Hematopoietic multipotent progenitor cell treated with erythropoietin and hydrocortisone succinate and interleukin-3 and kit ligand, for 6 days (in vitro differentiated cells): ENCODE measurements at places on chromosomes 1 and 21.

GRCh38 chr1:72186733-72187307, 95.5 kb downstream of the NEGR1 start:
- DNase-seq = peak; percentile 28

GRCh38 chr1:54297596-54298283, 97.8 kb downstream of the MRPL37 start:
- DNase-seq = no peak

- DNase-seq = peak; percentile 82
Measured at GRCh38 chr1:55275941-55276341, 60.8 kb upstream of the USP24 start.

GRCh38 chr1:44040418-44040817, 9.2 kb upstream of the SLC6A9 start:
- peak; percentile 51 for DNase-seq

- DNase-seq = no peak
Measured at GRCh38 chr1:204134103-204134502, 17.7 kb downstream of the ETNK2 start.

DNA sequence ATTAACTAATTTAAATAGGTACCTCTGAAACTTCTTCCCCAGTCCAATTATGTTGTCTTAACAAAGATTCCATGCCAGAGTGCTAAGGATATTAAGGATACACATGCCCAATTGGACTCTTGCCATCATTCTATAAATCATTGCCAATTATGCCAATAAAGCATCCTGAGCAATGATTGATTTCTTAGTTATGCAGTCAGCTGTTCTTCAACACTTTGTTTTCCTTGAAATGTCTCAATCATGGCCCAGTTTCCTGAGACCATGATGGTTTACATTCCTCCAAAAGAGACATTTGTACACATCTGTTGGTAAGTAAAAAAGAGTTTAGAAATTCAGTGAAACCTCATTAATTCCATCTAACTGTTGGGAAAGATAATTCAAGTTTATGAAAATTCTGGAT, 180.4 kb upstream of the PKN2 start:
- no peak for DNase-seq

- no peak for DNase-seq
Measured at GRCh38 chr1:228216371-228217320, 8.8 kb downstream of the OBSCN start.

DNA sequence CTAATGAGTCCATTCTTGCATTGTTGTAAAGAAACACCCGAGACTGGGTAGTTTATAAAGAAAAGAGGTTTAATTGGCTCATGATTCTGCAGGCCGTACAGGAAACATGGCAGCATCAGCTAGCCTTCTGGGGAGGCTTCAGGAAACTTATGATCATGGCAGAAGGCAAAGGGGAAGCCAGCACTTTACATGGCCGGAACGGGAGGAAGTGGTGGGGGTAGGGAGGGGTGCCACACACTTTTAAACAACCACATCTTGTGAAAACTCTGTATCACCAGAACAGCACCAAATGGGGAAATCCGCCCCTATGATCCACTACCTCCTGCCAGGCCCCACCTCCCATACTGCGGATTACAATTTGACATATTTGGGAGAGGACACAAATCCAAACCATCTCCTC, 43.9 kb downstream of the NOS1AP start:
- DNase-seq = no peak

DNA sequence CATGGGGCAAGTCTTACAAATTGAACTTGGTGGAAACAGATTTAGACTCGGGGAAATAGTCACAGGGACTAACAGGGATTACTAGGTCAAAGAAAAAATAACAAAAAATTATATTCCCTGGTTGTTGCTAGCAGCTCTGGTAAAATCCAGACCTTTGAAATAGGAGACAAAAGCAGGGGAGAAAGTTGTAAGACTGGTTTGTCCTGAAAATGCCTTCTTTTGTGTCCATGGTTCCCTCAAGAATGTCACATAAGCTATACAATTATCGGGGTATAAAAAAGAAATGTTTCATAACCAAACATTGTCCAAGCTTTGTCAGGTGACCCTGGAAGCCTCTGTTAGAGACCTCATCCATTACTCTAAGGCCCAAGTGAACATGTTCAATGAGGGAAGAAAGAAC, 33.1 kb downstream of the KIAA0319L start:
- no peak for DNase-seq

DNA sequence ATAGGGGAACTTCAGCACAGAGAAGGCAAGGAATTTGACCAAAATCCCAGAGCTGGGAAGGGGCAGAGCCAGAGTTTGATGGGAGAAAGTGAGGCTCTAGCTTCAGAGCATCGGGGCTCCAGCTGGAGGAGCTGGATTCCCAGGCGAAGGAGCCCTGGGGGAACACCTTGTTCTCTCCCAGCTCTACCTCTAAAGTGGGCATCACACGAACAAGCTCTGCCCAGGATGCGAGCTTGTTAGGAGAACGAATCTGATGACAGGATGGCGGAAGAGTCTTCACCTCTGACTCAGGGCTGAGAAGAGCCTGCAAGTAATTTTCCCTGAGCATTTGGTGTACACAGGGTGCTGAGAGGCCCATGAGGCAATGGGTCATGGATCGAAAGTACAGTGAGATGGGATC, 22.0 kb downstream of the TNNT2 start:
- DNase-seq = no peak

DNA sequence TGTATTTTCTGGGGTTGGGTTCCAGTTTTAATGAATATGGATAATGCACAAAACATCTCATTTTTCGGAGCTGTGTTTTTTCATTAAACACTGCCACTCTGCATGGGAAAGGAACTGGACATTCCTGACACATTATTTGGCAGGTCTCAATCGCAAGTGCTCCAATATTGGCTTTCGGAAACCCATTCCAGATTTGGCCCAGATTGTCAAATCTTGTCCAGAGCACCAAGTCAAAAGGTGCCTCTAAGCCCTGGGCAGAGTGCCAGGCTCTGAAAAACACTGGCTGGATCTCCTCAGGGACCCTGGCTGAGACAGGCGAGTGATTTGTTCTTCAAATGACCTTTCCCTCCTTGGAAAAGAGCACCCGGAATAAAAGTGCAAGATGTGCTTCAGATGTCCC, 68.4 kb upstream of the MRPS6 start:
- no peak for DNase-seq

- DNase-seq = no peak
Measured at GRCh38 chr1:212512816-212513559, 80.3 kb downstream of the NENF start.

DNA sequence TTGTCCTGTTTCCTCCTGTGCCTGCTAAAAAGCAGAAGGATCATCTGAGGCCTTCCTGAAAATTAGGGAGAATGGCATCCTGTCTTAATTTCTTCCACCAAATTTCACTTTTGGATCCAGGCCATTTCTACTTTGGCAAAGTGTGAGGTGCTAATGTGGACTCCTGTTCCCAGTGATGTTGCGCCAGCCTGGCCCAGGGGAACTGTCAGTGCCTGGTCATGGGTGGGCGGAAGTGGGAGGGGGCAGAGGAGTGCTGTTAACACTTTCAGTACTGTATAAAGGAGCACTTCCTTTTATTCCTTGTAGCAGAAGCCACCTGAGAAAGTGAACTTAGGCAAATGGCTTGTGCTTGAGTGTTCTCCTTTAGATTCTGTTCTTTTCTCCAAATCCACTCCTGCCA, 19.9 kb downstream of the ELAPOR1 start:
- peak; percentile 65 for DNase-seq

DNA sequence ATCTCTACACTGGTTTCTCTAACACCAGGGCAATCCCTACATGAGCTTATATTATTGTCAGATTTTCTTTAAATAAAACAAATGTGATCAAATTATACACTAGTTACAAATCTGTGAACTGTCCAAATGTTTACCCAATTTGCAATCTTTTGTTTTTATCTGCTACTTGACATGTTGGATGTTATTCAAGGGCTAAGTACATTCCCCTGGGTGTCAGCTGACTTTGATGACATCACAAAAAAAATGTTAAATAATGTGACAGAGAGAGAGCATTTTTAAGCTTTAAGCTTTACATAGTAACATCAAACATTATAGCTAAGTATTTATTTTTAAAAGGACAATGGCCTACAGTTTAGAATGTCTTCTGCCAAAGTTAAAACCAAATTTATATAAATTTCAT, 431.3 kb upstream of the PKN2 start:
- no peak for DNase-seq

DNA sequence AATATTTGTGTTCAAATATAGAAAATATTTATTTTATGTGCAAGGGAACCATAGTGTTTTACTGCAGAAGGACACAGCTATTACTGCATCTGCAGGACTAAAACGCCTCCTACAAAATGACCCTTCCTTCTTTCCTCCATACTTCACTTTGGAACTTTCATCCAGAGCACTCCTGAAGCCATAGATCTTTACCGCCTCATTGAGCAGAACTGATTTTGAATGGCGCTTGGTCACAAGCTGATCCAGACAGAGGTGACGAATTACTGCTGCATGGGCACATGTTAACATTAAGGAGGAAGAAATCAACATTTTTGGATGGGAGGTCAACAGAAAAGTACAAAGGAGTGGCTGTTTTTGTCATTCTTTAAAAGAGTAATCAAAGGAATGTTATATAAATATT, 931.6 kb downstream of the NCAM2 start:
- no peak for DNase-seq

DNA sequence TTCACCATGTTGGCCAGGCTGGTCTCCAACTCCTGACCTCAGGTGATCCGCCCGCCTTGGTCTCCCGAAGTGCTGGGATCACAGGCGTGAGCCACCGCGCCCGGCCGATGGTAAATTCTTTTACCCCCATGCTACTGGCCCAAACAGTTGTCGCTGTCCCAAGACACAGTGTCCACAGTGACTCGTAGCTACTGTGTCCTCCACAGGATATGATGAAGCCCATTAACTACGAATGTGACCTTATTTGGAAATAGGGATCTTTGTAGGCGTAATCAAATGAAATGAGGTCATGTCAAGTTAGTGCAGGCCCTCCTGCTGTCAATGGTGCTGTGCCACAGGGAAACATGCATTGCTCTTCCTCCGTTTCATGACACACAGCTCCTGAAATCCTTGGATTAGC, 8.5 kb downstream of the FNDC10 start:
- DNase-seq = no peak

- peak; percentile 12 for DNase-seq
Measured at GRCh38 chr21:20272791-20273362, 725.3 kb upstream of the NCAM2 start.

- peak; percentile 61 for DNase-seq
Measured at GRCh38 chr1:119893238-119893791, 3.0 kb downstream of the ADAM30 start.

DNA sequence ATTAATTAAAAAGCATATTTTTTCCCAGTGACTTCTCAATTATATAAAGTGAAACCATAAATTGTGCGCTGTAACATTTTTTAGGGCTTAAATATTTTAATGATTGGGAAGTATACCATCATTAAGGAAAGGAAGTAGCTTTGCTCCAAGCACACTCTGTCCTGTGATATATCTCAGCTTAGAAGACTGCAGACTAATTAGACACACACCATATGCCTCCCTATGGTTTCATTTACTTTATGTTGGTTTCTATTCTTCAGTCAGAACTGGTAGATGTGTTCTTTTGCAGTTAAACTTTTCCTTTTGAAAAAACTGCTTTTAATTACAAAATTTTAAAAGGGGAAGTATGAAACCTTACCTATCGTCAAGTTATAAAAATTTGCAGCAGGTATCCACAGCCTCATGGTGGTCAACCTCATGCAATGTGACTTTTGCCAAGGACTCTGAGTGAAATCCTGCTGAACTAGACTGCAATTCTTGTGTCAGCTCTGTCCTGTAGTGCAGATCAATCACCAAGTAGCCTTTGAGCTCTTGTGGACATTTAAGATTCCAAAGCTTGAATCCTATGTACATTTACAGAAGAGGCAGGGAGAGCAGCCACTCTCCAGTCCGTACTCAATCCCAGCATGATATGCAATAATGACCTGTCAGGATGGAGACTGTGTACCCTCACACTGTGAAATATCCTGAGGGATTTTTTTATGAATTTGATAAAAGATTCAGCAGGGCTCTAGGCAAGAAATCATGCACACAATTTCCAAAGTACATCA, 149.1 kb downstream of the AMY1C start:
- no peak for DNase-seq
